ENCODE measurements at places on chromosomes 2 and 18.

DNA sequence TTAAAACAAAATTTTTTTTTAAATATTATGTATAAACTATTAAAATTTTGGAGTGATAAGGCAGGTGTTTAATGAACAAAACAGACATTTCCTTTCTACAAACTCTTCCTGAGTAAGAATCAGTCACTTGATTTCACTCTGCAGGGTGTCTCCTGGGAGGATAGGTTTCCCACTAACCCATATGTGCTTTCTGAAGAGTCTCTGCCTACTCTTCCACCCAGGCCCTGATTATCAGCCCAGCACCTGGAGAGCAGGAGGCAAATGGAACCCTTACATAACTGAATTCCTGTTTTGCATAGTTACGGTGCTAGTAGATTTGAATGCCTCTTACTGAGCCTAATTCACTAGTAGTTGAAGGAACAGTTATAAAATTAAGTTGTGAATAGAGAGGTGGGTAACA is 1718.6 kb downstream of the SUCLG1 start:
- no peak for DNase-seq

- DNase-seq = no peak
Measured at GRCh38 chr2:217660423-217660822, 342.4 kb downstream of the TNS1 start.

GRCh38 chr2:191705701-191706100 is 27.8 kb downstream of the NABP1 start:
- DNase-seq = no peak

- DNase-seq = no peak
Measured at GRCh38 chr2:8379549-8379948, 302.3 kb upstream of the ID2 start.

DNA sequence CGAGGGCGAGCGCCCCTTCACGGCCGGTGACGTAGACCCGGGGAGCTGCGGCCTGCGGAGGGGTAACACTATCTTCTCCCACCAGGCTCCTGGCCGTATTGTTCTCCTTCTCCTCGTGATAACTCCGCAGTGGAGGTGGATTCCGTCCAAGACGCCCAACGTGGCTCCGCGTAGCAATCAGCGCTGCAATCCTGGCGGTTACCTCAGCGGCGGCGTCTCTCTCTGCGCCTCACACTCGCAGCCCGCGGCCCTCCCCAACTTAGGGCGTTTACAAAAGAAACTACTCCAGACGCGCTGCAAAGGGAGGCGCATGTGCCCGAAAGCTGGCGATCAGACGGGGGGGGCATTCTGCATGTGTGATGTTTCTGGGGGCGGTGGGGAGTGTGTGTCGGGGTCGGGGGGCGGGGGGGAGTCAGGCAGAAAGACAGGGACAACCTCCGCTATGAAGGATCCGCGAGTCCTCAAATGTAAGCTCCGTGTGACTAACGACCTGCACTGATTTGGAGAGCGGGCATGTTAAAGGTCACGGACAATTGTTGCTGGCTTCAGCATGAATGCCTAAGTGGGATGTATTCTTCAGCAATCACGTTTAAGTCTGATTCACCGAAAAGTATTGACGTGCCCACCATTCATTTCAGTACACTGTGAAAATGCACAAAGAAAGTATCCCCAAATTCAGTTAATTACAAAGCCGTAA is 1.3 kb upstream of the ZNF516 start:
- DNase-seq = peak; percentile 30

- no peak for DNase-seq
Measured at GRCh38 chr2:847669-848068, 103.0 kb upstream of the SNTG2 start.

GRCh38 chr2:201798252-201798913 is 8.0 kb upstream of the CDK15 start:
- no peak for DNase-seq

DNA sequence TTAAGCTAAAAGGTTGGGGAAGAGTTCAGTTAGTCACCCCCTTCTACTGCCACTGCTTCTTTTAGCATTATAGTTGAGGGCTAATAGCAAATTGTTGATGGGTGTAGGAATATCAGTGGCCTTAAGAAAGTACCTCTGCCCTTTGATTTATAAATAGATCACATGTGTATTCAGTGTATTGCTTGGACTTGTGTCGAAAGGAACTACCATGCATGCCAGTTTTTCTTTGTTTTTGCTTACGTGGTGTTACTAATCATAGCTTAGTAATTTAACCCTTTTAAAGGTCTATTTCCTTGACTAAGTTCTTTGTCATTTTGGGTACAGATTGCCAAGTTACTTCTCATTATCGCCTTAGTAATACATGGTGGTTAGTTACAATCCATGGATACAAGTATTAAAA is 85.6 kb downstream of the MIB1 start:
- DNase-seq = no peak

- DNase-seq = no peak
Measured at GRCh38 chr2:68284896-68285295, 32.6 kb upstream of the PPP3R1 start.

GRCh38 chr2:239004274-239005015 is 156.6 kb downstream of the TWIST2 start:
- no peak for DNase-seq

GRCh38 chr2:195711478-195711877 is 54.5 kb downstream of the SLC39A10 start:
- DNase-seq = no peak

DNA sequence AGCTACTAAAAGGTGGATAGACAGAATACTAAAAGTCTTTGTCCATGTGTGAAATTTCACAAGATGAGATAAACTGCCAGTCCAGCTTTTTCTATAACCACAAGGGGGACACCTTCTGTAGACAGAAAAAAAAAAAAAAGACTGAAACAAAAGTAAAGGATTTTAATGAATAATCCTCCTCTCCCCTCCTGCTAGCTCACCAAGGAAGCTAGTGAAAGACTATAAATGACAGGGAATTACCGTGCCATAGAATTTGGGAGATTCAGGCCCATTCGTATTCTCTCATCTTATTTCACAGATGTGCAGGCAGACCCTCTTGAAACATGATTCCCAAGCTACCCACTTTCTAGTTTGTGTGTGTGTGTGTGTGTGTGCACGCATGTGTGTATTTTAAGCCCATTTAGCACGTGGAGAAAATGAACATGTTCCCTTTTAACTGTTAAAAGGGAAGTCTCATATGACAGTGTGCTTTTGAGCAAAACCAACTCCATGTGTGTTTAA is 36.3 kb upstream of the SLC8A1 start:
- no peak for DNase-seq

GRCh38 chr2:121529439-121530211 is 1.1 kb upstream of the RNU4ATAC start:
- DNase-seq = peak; percentile 1

- DNase-seq = no peak
Measured at GRCh38 chr2:40105593-40105992, 326.5 kb upstream of the THUMPD2 start.

GRCh38 chr18:50159654-50160046 is 35.3 kb downstream of the MYO5B start:
- DNase-seq = no peak

DNA sequence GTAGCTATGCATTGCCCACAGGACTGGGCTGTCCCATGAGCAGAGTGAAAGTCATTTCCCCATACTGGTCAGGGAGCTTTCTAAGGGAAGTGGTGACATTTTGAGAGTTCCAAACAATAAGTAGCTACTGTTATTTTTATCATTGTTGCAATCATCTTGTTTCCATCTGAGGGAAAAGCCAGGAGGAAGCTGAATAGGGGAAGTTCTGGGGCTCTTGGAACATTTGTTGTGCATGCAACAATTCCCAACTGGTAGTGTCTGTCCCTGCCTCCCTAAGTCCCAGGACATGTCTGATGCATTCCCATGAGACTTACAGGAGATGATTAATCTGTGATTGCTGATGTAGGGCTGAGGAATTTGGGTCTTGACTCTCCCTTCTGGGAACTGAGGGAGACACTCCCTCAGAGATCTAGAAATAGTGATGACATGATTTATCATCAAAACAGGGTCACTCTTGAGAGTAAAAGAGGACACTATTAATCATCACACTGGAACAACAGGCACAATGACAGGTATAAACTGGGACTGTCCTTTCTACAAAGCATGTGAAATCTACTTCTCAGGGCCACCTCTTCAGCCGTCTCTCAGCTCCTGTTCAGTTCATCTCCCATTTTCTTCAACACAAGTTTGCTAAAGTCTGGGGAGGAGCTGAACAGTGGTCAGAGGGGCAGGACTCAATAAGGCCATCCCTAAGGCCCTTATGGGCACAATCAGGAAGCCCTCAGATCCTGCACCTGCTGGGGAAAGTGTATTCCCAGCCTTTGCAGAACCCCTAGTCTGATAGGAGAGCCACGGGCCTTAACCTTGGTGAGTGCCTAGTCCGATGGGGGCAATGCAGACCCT is 28.0 kb upstream of the MARCO start:
- DNase-seq = no peak

GRCh38 chr2:220696280-220696669 is 875.8 kb downstream of the EPHA4 start:
- DNase-seq = no peak

DNA sequence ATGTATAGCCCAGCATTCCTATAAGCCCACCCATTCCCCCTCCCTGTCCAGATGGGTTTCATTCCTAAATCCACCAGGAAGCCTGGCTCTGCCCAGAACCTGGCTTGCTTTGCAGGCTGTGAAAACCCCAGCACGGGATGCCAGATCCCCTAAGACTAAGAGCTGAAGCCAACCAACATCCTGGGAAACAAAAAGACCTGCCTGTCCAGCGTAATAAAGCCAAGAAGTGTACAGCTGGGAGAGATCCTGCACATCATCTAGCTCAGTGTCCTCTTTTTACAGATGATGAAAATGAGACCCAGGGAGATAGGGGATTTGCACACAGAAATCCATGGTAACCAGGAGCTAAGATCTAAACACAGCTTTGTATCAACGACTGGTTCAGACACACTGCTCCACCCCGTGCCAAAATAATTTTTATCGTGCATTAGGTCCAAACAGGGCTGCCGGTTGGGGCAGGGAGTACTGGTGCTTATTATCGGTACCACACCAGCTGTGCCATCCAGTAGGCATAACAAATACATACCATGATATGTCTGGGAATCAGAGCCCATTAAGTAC is 2.9 kb downstream of the RND3 start:
- DNase-seq = no peak

DNA sequence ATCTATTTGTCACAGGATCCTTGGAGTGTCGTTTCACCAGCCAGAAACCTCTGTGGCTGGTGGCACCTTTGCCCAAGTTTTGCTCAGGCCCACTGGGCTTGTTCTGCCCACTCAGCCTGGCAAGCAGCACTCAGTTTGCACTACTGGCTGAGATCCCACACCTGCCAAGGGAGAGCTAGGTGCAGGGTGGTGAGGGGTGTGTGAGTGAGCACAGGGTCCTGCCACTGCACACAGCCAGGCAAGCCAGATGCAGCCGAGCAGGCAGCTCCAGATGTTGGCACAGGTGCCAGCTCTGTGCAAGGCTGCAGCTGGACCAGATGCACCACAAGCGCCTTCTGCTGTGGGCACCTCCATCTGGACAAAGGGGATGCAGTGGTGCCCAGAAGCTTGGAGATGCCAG is 281.7 kb upstream of the UBE2E3 start:
- DNase-seq = no peak

- no peak for DNase-seq
Measured at GRCh38 chr18:6732952-6733351, 3.4 kb downstream of the ARHGAP28 start.

DNA sequence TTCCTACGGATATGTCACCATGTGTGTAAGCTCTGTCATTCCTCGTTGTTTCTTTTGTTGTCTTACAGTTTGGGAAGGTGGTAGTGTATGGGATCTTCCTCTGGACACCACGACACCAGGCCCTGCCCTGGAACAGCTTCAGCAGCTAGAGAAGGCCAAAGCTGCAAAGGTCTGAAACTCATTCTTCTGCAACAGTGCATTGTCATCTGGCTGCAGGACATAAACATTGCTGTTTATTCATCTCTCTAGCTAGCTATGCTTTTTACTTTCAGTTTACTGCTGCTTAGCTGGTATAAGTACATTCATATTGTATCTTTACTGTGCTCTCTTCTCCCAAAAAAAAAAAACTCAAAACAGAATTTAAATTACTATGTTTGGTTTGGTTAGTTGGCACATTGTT is 39.2 kb upstream of the KCNJ13 start:
- no peak for DNase-seq

DNA sequence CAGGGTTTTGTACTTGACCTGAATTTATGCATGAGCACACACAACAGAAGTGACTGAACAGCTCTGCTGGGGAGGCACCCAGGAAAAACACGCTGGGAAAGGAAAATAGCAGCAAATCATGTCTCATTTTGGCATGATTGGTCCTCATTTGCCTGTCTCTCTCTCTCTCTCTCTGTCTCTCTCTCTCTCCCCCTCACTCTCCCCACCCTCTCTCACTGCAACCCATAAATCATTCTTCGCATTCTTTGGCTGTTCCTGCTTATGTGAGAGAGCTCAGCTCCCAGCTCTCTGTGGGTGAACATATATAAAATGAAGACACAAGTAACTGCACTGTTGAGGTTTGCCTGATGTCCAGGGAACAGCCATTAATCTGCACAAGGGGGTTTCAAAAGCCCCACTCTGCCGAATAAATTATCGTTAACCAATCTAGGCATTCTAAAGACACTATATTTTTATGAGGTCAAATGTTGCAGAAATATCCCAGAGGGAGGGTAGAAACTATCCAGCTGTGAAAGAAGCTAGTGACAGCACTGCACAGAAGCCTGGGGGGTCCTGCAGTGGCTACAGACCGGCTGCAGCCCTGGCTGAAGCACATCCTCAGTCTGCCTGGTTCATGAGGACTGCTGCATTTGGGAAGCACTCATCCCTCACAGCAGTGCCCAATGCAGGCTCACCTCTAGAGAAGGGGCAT is 260.3 kb downstream of the AFF3 start:
- DNase-seq = no peak

- DNase-seq = no peak
Measured at GRCh38 chr2:151760139-151760650, 25.9 kb upstream of the NEB start.

GRCh38 chr2:150570712-150571111 is 83.2 kb upstream of the RND3 start:
- no peak for DNase-seq

- DNase-seq = no peak
Measured at GRCh38 chr18:32906506-32907310, 133.9 kb upstream of the KLHL14 start.

DNA sequence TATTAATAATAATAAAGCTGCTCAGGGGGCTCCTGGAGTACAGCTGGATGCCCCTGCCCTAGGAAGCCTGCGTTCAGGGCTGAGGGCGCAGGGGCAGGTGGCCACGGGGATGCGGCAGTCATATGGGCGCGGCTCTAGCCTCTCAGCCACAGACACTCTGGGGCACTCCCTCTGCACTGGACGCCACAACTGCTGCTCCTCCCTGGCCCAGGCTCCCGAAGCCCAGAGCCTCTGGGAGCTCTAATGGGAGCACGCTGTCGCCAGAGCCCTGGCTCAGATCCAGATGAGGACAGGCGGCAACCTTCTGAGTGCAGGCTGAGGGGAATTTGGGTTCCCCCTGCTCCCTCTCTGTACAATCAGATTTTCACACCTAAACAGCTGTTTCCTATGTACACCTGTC is 93.6 kb downstream of the MTCL1 start:
- no peak for DNase-seq
